ENCODE measurements at places on chromosomes 2 and 18.

DNA sequence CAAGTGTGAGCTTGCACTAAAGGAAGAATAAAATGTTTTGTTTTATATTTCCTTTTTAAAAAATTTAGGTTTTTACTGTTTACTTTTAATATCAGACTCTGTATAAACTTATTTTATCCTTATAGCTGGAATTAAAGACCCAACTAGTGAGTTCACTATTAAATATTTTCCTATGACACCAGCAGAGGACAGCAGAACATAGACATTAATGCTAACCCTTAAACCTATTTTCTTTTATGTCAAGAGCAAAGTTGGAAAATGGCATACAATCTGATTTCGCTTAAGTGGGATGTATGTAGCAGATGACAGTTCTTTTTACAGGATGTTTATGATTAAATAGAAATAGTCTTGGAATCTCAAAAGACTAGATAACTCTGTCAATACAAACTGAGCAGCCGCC is 188.2 kb upstream of the XIRP2 start:
- no peak for DNase-seq

GRCh38 chr18:69785466-69785865 is 162.2 kb downstream of the CD226 start:
- no peak for DNase-seq

DNA sequence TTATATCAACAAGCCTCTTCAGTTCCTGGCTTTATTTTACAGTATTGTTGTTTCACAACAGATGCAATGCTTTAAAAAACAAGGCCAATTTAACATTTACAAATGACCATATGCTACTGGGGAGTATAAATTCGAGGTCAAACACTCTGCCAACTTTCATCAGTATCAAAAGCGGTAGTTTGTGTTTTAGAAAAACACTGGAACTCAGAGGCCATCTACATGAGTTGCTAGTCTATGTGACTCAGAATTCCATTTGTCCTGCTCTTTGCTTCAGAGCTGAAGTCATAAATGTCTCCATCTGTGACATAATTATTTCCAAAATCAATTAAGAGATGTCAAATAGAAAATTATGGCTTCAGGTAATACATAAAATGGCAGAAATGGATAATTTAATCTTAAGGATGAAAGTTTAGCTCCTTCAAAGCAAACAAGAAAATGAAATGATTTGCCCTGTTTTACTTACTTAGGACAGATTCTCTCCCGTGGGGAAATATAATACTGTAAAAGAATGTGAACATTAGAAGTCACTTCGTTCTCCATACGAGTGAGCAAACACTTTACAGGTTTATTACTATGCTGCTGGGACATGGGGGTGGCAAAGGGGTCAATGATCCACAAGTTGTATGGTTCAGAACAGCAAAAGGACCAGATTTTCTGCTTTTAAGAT is 3.7 kb downstream of the MEX3C start:
- DNase-seq: no peak

DNA sequence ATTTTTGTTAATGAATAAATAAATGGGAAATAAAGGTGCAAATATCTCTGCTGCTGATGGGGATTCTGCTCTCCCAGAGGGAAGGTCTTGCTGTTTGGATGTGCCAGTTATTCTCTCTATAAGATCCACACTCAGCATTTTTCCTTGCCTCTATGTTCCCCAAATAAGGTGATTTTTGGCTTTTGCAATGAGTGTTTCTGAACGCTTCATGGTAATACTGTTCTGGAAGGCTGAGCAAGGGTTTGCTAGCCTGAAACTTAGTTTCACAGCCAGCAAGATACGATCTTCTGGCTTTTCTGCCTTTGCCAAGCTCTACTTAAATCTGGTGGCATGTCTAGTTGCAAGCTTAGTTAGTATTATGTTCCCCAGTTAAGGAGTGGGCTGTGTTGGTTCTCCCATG is 114.6 kb downstream of the LPIN1 start:
- DNase-seq: no peak

Measured in HuH-7.5 (cell line).